NK-92 treated with Interleukin-12 subunit alpha and Interleukin-12 subunit beta, amount 100 ng/mL, for 24 hours (cell line): ENCODE measurements at places on chromosomes 1 and 21.

DNA sequence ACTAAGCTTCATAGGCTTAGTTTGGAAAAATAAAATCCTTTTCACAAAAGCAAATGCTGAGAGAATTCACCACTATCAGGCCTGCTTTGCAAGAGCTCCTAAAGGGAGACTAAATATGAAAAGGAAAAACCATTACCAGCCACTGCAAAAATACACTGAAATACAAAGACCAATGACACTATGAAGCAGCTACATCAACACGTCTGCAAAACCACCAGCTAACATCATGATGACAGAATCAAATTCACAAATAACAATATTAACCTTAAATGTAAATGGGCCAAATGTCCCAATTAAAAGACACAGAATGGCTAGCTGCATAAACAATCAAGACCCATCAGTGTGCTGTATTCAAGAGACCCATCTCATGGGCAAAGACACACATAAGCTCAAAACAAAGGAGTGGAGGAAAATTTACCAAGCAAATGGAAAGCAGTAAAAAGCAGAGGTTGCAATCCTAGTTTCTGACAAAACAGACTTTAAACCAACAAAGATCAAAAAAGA lies 28.8 kb downstream of the AKT3 start:
- DNase-seq, result no peak

GRCh38 chr21:40616377-40616704 lies 230.6 kb downstream of the DSCAM start:
- no peak for DNase-seq

DNA sequence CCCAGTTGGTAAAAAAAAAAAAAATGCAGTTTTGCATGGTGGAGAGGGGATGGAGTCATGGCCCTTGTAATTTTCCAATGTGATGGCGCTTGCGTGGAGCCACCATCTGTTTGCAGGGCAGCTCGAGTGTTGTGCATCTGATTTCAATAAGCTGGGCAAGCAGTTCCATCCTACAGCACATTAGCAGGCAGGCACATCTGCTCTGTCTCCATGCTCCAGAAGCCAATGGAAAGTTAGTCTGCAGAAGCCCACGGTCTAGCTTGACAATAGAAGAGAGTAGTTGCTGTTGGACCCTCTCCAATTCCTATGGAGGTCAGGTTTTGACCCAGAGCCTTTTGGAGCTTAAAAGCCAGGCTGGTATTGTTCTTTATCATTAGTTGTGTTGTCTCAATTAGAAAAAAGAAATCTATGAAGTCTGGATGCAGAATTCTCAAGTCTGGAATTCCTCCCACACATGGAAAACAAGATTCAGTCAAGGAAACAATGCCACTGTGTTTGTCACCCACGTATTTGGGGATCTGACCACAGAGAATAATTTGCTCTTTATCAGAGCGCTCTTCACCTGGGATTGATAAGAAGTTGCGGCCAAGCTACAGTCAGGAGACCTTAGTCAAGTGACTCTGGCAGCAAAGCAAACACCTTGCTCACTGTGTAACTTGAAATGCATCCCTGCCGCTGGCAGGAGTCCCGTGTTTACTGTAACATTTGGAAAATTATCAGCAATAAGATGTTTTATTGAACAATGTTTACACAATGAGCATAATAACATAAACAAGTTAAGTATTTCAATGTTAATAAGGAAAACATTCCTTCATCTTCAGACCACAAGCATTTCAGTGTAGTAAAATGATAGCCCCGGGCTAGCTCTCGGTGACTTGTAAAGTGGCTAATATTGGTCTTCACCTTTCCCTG lies 20.7 kb downstream of the NGF start:
- no peak for DNase-seq

- DNase-seq, result no peak
These were observed 347.5 kb downstream of the VAV3 start for GRCh38 chr1:107617456-107617855.

GRCh38 chr1:156841295-156841855 lies 17.5 kb downstream of the INSRR start:
- no peak for DNase-seq

GRCh38 chr1:57683037-57683942 lies 259.4 kb upstream of the DAB1 start:
- DNase-seq, result no peak

- no peak for DNase-seq
These were observed 90.2 kb upstream of the TSPAN2 start for GRCh38 chr1:115179397-115180079.

DNA sequence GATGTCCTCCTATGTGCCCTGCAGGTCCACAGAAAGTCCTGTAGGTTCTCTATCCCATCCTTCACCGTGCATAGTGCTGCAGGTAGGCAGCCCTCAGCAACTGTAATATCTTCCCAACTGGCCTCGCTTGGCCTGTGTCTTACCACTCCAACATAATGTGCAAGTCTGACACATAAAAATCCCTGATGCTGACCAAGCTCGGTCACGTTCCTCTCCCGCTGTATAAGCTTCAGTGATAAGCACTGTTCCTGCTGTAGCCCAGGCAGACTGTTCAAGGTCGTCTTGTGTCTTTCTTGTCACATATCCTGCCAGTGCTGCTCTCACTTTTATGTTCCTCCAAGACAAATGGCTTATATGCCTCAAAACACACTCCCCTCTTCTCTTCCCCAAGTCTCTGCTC lies 19.4 kb upstream of the KCNE1 start:
- no peak for DNase-seq

- DNase-seq, result peak; percentile 49
These were observed 12.1 kb downstream of the MCL1 start for GRCh38 chr1:150567341-150567716.

DNA sequence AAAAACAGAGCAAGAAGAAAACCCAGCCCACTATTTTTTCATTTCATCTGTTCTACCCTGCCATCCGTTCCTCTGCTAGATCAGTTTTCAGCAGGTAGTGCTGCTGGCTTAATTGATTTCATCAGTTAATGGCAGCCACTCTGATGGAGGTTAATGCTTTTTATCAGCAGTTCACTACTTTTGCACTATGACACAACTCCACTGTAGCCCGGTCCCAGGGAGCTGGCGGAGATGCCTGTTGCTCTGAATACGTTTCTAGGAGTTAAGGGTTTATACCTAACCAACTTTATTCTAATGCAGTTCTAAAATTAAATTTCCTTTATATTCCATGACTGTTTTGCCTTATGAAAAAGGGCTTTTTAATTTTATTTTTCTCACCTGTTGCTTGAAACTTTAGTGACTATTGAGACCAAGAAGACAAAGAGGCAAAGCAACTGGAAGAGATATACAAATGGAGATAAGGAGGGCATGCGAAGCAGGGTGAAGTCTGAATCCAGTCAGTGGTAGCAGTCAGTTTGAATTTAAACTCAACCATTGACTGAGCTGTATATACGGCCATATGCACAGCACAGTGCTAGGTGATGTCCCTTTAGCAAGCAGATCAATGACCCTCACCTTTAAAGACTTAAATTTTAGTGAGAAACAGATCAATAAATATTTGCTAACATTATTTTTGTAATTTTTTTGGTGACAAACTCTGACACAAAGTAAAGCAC lies 477.9 kb downstream of the LMO4 start:
- no peak for DNase-seq

- DNase-seq, result peak; percentile 5
These were observed 241.0 kb downstream of the KCNJ6 start for GRCh38 chr21:37675202-37675801.

- DNase-seq, result no peak
These were observed 61.3 kb downstream of the KIRREL1 start for GRCh38 chr1:158054721-158055120.

DNA sequence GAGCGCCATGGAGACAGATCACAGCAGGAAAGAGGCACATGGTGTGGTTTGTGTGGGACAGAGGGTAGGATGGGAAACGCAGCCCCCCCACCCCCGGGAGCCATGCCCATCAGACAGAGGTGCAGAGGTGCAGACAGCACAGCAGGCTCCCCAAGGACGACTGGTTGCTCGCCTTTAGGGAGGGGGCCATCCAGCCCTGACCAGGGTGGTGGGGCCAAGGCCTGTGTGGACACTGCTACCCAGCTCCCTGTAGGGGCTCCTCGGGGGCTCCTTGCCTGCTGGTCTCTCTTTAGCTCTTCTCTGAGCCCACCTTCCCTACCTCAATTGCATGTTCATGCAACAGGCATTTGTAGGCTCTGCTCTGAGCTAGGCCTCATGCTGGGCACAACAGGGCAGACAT lies 3.7 kb downstream of the KCNAB2 start:
- no peak for DNase-seq

DNA sequence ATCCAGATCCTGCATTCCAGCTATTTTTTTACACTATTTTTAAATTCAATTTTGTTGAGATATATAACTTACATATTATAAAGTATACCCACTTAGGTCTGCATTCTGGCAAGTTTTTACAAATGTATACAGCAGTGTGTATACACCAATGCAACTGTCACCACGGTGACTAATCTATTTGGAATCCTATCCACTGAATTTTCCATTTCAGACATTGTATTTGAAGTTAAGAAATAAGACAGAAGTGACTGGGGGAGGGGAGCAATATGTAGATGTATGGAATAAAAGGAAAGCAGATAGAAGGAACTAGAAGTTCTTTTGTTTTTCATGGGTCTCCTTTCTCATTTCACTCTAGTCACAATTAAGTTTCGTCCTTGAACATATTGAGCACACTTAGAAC lies 431.5 kb upstream of the CHRM3 start:
- no peak for DNase-seq

DNA sequence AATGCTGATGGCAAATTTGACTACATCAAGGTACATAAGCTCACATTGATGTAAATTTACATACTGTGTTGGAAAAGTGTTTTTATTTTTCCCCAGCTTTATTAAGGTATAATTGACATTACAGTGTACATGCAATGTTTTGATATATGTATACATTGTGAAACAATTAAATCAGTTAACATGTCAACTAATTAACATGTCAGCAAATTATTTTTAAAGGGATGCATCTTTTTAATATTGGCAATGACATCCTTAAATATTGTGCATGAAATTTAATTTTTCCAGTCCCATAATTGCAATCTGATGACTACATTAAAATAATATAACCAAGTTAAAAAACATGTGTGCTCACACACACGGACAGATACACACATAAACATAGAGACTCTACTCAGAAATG lies 9.4 kb downstream of the EFCAB7 start:
- DNase-seq, result no peak

- no peak for DNase-seq
These were observed 27.3 kb downstream of the COG2 start for GRCh38 chr1:230669543-230669942.

DNA sequence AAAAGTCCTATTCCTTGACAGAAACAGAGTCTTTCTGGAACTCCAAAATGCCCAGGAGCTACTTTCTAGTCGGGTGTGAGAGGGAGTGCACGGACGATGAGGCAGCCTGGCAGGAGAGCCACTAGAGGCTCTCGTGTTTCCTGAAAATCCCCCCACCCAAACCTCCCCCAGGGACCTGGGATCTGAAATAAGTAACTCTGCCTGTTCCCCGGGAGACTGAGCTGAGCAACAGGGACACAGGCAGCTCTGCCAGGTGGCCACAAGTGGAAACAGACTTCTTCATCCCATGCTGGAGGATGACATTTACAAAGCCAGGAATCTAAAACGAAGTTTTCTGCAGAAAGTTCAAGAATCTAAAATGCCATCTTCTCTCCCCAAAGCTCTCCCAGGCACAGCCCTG lies 77.1 kb downstream of the ITPKB start:
- no peak for DNase-seq

DNA sequence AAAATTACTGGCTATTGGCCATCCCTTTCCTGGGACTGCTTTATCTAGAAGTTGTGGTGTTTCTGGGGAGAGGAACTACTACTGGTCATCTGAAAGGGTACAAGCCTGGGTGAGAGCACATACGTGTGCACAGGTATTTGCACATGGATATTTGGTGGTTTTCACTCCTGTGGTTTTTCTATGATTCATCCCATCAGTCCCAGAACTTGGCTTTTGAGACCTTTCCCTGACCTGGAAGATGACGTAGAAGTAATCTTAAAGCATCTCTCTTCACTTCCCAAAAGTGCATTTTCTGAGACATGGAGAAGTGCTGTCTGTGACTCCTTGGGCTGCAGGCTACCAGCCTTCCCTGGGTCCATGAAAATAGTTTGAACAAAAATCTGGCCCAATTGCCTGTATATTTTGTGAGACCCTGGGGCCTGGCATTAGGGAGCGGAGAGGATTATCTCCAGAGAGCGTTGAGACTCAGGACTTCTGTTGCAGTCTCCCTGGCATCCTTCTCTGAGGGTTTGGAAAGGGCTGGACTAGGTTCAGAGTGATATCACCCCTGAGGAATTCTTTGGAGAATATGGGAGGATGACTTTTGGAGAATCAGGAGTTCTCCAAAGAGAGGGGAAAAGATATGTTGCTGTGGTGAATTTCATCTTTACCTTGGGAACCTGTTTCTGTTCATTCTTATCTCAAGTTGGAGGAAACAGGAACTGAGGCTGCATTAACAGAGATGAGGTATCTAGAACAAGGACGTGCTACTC lies 130.8 kb downstream of the NOS1AP start:
- no peak for DNase-seq
